ENCODE measurements at places on chromosomes 13 and 19.

DNA sequence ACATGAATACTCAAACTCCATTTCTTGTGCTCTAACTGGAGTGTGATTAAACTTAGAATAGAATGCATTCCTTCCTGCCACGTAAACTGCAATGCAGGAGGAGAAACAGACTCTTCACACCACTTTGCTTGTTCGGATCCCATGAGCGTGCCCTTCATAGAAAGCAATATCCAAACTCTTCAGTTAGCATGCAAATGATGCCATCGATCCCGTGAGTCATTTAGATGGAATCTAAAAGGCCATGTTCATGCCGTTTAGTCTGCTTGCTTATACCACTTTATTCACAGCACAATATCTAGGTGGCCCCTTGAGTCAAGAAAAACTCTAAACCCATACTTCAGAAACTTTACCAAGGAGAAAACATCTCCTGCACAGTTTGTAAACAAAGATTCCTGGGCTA lies 225.8 kb downstream of the OXGR1 start:
- no peak for DNase-seq

- no peak for DNase-seq
Measured at GRCh38 chr19:7917267-7918061, 2.7 kb upstream of the SNAPC2 start.

DNA sequence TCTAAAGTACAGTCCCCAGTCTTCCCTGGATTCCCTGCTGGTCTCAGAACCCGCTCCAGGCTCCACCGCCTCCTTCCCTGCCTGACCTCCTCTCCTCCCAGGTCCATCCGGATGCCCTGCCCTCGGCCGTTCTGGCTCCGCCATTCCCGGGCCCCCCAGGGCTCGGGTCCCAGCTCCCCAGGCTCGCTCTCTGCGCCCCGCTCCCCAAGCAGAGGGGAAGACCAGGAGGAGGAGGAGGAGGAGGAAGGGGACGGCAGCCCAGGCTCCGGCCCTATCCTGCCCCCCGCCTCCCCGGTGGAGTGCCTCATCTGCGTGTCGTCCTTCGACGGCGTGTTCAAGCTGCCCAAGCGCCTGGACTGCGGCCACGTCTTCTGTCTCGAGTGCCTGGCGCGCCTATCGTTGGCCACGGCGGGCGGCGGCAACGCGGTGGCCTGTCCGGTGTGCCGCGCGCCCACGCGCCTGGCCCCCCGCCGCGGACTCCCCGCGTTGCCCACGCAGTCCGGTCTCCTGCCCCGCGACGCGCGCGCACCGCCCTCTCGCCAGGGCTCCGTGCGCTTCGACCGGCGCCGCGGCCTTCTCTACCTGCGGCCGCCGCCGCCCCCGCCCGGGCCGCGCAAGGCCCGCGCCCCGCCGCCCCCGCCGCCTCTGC lies 647 bp downstream of the RNF225 start:
- no peak for DNase-seq

DNA sequence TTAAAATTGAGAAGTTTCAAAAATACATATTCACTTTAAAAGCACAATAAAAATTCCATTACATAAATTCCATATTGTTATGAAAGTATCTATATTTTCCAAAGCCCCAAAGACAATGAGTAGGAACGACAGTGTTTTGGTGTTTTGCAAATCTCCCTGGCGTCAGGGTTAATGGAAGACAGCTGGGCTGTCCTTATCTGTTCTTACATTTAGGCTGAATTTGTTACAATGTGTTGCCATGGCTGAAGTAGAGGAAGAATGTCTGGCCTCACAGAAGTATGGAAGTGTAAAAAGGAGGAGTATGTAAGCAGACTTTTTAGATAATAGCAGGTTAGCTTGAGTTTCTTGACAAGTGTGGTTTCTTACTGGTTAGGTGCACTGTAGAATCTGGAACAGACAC lies 124.4 kb upstream of the SPATA13 start:
- DNase-seq: no peak

GRCh38 chr19:17327654-17328516 lies 6.8 kb downstream of the ANO8 start:
- DNase-seq: no peak

- DNase-seq: no peak
Measured at GRCh38 chr19:40723661-40724254, 6.8 kb downstream of the ITPKC start.

DNA sequence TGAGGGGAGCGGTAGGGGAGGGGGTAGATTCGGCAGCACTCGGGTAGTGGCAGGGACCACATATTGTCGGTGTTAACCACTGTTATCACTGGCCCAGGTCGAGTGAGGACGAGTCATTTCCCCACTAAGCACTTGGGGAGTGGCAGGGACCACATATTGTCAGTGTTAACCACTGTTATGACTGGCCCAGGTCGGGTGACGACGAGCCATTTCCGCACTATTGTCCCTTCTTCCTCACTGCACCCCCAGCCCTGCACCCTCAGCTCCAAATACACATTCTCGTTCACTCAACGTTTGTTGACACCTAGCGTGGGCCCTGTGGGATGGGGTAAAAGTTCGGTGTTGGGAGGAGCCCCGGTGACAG lies 467 bp upstream of the CLN5 start:
- no peak for DNase-seq

- no peak for DNase-seq
Measured at GRCh38 chr19:6216236-6216995, 63.4 kb downstream of the MLLT1 start.

DNA sequence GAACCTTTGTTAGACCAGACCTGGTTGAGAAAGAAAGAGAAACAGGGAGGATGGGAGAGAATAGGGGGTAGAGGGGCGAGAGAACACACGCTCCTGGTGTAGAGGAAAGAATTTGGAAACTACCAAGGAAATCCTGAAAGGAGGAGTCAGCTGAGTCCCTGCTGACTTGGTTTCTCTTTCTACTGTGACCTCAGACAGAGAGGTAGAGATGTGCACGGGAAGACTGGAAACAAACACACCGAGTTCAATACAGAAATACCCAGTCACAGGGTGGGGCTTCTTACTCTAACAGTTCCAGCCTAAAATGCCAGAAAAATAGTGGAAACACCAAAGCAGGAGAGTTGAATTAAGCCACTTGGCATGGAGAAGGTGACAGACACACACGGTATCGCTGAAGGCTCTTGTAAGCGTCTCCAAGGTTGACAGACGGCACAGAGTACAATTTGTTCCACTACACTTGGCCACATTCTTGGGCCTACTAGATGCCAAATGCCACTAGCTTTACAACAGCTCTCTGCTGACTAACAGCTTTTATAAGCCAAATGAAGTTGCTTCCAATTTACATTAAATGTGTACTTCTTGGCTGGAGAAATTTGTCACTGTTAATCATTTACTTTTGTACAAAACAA lies 28.1 kb downstream of the LATS2 start:
- DNase-seq: peak; percentile 31

DNA sequence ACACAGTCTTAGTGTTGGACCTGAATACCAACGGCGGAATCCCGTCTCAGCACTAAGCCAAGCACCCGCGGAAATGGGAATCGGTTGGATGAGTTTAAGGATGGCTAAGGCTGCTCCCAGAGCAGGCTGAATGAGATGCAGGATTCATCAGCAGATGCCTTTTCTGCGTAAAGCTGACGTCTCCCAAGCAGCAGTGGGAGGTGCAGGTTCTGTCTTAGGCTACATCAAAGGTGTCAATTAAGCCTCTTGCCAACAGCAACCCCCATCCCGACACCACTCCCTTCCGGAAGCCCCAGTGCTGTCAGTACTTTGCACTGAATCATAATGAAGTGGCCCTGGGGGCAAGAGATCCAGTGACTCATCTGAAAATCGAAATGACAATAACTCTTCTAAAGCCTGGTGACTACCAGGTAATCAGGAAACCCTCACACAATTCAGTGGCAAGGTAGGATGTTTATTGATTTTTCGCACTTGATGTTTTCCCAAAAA lies 275.6 kb downstream of the DCLK1 start:
- no peak for DNase-seq

- no peak for DNase-seq
Measured at GRCh38 chr19:40774916-40775631, at the start of gene MIA. Gene MIA (plus strand): TSS chr19:40775521. CDS start chr19:40775543, 22 bp downstream.

- DNase-seq: no peak
Measured at GRCh38 chr13:43298816-43299215, 275.4 kb downstream of the DNAJC15 start.

DNA sequence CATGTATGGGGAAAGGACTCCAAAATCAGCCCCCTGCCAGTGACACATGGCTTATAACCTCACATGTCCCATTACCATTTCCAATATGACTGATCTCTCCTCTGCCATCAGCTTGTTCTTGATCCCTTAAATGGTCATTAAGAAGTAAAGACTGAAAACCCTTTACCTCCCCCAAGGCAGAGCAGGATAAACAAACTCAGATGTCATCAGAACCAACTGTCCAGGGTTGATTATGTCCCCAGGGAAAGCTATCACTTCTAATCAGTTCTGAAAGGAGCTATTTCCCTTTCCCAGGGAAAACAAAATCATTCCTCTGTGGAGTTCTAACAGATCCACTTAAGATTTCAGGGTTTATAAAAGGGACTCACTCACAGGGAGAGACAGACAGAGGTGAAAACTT lies 350.9 kb downstream of the SUCLA2 start:
- no peak for DNase-seq

DNA sequence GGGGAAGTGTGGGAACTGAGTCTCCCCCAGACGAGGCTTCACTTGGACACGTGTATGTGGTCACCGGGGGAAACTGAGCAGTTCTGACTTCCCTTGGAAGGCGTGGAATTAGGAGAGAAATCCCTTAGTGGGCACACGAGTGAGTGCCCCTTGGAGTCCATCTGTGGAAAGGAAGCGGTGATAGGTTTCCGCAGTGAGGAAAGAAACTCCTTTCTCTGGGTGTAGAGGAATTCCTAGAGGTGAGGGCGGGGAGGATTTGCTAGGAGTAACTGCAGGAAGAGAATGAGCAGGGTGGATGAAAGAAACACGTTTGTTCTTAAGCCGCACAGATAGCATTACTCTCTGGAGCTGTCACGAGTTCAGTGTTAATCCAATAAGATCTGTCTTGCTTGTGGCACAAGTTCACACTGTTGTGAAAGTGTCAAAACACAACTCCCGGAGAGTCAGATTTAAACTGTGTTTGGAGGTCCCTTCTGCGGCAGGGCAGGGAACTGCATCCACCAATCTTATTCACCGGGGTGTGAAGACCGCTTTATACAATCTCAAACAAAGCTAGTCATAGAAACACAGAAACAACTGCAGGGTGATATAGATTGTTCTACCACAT lies 1.2 kb downstream of the KL start:
- DNase-seq: no peak

DNA sequence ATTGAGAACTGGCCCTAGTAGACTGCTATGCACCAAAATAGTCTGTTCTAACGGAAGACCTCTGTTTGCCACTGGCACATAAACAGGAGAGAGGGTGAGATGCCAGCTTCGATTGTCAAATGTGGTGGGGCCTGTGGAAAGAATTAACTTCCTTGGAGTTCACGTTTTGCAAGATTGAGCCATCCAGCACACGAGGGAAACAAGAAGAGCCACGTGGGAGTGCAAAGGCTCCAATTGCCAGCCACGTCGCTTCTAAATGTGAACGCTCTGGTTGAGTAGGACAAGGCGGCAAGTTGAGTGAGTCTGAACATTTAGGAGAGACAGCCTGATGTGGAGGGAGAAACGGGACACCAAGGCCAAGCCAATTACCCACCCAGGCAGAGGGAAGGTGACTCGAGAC lies 409.1 kb downstream of the FGF9 start:
- DNase-seq: no peak

DNA sequence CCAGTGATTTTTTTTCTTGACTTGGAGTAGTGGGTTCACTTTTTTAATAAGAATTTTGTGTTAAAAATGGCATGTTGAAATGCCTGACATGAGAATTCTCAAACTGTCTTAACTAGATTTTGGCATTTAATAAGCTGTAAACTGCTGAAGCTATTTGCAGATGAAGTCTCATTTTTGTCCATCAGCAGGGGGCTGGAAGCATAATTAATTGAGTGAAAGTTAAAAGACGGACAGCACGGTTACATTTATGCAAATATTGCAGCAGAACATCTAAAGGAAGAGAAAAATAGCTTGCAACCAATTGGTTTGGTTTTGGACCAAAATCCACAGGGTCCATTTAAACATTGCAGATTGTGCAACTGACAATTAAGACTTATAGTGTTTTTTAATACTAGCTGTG lies 837.3 kb upstream of the KLHL1 start:
- no peak for DNase-seq

GRCh38 chr19:10535613-10536012 lies 8.1 kb upstream of the ATG4D start:
- no peak for DNase-seq
